ENCODE measurements at places on chromosomes 2 and 18.
A peak's percentile ranks its signal among the peaks of the same experiment; 100 is the strongest.

- DNase-seq = no peak
These were observed 1.4 kb upstream of the GAD1 start for GRCh38 chr2:170815311-170815710.

DNA sequence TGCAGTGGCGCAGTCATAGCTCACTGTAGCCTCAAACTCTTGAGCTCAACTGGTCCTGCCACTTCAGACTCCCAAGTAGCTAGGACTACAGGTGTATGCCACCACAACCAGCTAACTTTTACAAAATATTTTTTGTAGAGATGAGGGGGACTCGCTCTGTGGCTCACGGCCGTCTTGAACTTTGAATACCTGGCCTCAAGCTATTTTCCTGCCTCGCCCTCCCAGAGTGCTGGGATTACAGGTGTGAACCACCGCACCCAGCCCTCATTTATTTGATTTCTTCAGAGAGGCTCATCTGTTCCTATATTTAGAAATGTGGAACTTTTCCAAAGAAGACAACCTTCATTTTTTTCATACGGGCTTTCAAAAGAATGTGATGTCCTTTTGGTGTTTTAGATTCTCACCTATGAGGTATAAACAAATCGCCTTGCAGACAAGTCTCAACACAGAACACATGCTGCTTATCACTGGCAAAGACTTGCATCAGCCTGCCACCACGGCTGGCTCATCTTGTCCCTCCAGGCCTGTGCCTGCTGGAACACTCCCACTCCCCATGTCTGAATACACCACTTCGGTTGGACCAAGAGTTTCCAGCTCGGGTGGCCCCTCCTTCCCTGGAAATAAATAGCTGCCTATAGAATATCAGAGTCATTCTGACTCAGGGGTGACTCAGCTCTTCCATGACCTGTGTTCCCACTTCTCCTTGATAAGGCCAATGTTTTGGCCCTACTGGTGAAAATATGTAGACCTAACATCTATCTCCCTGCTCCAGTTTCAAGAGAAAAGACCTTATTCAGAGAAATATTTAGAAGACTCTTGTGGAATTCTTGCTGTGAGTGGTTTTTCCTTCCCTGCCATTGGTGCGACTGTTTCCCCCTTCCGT, 202.6 kb downstream of the TGIF1 start:
- DNase-seq = peak; percentile 90

DNA sequence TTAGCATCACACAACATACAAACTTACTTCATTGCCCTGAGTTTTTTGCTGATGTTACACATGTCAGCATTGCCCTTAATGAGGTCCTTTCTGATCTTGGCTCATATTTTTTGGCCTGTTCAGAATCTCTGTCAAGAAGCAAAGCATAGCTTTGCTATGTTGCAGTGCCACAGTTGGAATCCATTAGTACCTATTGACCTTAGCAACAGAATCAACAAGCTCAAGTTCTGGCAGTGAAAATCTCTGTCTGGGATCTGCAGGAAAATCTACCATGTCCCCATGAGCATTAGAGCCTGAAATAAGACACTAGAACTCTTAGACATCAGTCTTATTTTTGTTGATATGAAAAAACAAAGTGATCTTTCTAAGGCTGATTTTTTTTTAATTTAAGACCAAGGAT, 105.6 kb upstream of the FHL2 start:
- no peak for DNase-seq

DNA sequence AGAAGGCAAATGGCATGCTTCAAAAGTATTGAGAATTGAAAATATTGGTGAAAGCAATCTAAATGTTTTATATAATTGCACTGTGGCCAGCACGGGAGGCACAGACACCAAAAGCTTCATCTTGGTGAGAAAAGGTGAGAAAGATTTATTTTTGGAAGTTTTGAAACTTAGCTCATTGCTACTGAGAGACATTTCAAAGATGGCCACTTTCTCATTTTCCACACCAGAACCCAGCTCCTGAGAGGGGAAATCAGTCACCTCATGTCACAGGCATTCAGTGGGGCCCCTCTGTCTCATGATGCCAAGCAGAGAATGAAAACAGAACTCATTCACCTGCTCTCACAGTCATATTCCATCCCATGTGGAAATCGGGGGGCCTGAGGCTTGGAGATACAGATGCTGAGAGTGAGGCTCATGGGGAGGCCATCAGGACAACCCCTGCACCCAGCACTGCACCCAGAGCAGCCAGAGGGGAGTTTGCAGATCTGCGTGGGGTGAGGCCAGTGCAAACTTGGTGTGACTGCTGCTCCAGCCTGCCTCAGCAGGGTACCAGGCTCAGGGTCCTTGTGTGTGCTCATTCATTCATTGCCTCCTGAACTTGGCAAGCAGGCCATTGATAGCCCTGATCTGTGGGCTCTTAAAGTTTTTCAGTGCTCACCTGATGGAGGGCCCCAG, 31.4 kb downstream of the IL18R1 start:
- no peak for DNase-seq

GRCh38 chr18:46312221-46312620, 208.0 kb downstream of the HAUS1 start:
- no peak for DNase-seq

DNA sequence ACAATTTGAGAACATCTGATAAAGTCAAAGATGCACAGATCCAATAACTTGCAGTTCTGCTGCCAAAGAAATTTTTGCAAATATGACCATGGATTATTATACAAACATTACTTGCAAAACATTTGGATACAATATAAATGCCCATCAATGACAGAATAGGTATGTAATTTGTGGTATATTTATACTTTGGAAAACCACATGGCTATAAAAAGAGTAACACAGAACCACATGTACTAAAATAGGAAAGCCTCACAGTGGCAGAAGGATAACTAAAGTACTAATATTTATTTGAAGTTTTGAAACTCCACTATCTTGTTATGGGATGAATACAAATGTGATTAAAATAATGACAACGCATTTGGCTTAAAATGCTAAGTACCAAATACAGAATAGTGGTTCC, 51.8 kb upstream of the DNAJC10 start:
- no peak for DNase-seq

DNA sequence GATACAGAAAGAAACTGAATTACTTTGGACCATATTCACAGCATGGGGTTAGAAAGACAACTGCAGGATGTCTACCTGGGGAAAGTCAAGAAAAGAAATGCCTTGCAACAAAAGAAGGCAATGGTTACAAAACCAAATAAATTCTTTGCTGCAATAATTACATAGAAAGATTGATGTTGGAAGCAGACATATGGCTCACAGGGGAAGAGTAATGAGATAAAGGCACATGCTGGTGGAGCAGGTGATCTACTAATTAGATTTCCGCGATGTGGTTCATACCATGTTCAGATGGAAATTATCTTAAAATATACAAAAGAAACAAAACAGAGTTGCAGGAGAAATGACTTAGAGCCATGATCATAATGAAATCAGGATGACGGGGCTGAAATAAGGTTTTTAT, 718.8 kb upstream of the PKDCC start:
- no peak for DNase-seq

GRCh38 chr2:138640921-138641676, 139.1 kb downstream of the NXPH2 start:
- DNase-seq = no peak

DNA sequence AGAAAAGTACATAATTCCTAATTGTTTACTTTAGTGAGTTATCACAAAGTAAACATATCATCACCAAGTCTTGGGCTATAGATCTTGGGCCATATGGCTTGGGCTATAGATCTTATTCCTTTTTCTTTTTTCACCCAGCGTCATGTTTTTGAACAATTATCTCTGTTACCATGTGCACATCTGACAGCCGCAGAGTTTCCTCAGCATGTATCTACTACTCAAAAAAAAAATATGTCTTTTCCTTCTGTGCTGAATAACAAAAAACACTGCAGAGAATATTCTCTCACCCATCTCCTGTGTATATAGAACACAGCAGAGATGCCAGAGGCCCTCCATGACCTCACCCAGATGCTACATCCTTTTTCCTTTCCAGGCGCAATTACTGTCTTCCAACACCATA, 76.2 kb upstream of the MYO3B start:
- no peak for DNase-seq

- no peak for DNase-seq
These were observed 106.3 kb downstream of the MSH2 start for GRCh38 chr2:47509250-47509649.

- no peak for DNase-seq
These were observed 22.1 kb downstream of the IL1F10 start for GRCh38 chr2:113089916-113090315.

DNA sequence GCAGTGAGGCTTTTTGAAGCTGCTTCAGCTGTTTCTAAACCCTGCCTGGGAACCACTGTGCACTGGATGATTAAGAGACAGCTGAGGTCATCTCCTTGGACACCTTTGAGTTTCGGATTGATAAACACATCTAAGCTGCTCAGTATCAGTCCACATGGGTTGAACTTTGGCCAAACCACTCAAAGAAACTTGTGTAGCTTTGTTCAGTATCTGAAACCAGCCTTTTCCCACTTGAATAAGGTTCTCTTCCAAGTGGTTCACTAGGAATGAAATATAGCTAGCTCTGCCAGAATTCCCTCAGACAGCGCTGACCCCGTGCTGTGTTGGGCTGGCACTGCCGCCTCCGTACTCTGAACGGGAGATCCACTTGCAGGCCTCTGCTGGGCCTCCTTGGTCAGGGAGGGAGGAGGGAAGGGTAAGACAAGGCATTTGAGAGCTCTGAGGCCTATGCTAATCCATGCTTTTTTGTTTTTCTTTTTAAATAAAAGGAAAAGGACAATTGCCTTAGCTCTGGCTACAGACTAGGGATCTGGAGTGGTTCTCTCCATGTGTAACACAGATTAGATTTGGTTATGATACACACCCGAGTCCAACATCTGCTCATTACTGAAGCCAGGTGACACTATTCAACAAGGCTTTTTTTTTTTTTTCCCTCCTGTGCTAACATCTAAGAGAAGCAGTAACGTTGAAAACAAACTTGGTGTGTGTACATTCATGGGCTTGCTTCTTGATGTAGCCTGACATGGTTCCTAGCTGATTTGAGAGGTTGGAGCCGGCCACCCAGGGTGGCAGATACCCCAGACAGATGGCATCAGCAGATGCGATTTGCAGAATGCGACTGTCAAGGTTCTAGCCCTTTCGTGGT, 67.7 kb downstream of the NCK2 start:
- no peak for DNase-seq

DNA sequence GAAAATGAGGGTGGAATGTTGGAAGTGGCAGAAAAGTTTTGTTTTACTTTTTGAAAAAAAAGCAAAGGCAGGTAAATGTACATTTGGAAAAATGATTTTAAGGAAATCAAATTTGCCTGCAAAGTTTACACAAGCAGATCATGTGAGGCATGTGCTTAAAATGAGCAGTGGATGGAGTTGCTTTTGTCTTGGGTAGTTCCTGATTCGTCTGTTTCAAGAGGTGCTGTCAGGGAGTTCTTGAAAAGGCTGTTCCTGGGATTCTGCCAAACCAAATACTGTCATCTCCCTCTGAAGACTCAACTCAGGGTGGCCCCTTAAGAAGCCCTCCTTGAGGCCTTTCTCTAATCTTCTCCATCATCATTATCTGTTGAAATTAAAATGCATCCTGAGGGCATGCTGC, 59.0 kb downstream of the TACR1 start:
- DNase-seq = no peak

DNA sequence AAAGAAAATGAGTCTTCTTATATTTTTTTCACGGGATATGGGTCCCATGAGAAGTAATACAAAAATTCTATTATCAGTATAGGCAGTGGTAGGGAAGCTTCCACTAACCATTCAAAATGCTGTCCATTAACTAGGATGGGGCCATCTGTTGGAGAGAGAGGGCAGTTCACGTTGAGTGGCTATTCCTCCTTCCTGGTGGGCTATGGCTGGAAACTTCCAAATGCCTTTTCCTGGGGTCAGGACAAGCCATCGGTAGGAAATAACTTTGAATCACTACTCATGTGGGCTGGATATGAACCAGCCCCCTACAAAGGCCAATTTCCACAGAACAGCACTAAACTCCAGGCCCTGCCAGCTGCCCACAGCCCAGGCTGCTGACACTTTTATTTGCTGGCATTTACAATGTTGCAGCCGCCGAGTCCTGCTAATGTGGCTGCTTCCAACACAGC, 156.1 kb upstream of the HNRNPA3 start:
- no peak for DNase-seq

GRCh38 chr2:134402410-134402809, 148.5 kb downstream of the MGAT5 start:
- DNase-seq = no peak

DNA sequence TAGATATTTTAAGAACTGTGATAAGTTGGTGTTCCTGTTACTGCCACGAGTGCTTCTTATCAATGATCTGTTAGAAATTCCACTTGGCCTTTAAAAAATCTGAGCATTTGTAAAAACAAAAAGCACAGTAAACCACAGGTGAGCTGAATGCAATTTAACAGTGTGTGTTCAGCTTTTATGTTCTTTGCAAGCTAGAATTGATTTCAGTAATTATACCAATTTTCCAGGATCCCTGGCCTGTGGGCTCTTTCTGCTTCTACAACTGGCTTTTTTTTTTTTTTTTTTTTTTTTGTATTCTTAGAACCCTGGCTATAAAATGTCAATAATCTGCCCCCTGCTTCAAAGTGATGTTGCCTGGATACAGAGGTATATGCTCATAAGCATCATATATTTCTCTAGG, 548.5 kb upstream of the SLC8A1 start:
- DNase-seq = no peak

DNA sequence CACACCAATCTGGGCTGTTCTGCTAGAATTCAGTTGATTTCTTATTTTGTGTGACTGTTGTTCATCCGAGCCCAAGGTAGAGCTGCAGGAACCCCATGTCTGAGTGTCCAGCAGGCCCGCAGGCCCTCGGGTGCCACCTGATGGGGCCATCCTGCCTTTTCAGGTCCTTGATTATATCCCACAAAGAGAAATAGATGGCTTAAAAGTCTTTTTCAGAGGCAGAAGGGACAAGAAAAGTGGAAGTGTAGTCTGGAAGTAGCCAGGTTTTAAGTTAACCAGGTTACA, 52.2 kb downstream of the AGAP1 start:
- no peak for DNase-seq

GRCh38 chr2:186696290-186696689, 2.4 kb downstream of the FAM171B start:
- no peak for DNase-seq

DNA sequence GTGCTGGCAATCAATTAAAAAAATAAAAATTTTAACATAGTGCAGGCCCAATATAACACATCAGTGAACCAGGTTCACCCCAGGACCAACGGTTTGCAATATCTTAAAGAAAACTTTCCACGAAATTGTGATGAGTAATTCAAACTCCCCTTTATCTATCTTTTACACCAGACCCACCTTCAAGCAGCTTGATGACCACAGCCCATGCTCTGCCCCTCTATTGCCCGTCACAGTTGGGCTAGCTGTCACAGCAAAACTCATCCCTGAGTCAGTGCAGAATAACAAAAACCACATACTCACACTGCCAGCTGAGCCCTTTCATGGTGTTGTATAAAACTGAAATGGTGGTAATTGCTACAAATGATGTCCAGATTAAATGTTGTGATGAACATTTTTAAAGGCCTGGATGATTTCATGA, 112.5 kb upstream of the CREB1 start:
- DNase-seq = no peak

GRCh38 chr2:230881840-230882239, 17.1 kb downstream of the ITM2C start:
- DNase-seq = no peak

All from kidney capillary endothelial cell (primary cell).